ENCODE measurements at places on chromosomes 5 and 9.

DNA sequence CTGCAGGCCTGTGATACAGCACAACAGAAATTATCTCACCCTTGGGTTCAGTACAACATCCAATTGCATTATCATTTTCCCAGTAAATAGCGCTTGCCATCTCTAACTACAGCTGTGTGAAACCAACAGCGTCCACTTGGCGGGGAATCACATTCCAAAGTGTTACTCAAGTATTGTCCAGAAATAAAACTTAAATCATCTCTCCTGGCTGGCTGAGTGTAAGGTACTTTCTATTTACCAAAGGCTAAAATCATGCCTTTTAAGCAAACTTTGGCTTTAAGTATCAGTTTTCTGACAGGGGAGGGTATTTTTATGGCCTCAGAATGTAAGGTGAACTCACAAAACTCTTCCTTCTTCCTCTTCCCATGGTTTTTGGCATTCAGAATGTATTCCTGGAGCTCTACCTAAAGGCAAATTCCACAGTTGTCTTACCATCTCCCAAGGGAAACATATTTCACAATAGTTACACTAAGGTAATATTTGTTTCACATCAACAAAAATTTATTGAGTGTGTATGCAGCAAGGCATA lies 205.6 kb upstream of the MPDZ start:
- DNase-seq, result no peak

- no peak for DNase-seq
Measured at GRCh38 chr9:26650325-26650724, 242.3 kb downstream of the CAAP1 start.

DNA sequence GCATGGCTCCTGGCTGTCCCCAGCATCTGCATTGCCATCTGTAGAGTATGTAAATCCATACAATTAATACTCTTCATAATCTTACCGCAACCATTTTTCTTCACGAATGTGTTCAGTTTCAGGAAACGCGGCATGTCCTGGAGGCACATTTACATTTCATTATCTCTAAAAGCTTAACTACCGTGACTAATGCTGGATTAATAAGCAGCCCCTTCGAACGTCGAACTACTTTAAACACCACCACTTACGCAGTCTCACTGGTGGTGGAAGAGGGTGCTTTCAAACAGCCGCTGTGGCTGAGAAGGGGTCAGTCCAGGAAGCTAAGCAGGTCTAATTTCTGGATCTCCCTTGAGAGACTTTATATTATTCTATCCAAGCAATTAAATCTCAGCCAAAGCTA lies 85.6 kb downstream of the C5orf15 start:
- no peak for DNase-seq

GRCh38 chr9:114183006-114183405 lies 27.7 kb downstream of the COL27A1 start:
- DNase-seq, result no peak

GRCh38 chr9:114303977-114304376 lies 18.9 kb upstream of the ORM1 start:
- DNase-seq, result no peak

GRCh38 chr9:132422574-132422973 lies 12.6 kb downstream of the CFAP77 start:
- no peak for DNase-seq

- DNase-seq, result no peak
Measured at GRCh38 chr5:17123010-17123409, 94.4 kb upstream of the BASP1 start.

DNA sequence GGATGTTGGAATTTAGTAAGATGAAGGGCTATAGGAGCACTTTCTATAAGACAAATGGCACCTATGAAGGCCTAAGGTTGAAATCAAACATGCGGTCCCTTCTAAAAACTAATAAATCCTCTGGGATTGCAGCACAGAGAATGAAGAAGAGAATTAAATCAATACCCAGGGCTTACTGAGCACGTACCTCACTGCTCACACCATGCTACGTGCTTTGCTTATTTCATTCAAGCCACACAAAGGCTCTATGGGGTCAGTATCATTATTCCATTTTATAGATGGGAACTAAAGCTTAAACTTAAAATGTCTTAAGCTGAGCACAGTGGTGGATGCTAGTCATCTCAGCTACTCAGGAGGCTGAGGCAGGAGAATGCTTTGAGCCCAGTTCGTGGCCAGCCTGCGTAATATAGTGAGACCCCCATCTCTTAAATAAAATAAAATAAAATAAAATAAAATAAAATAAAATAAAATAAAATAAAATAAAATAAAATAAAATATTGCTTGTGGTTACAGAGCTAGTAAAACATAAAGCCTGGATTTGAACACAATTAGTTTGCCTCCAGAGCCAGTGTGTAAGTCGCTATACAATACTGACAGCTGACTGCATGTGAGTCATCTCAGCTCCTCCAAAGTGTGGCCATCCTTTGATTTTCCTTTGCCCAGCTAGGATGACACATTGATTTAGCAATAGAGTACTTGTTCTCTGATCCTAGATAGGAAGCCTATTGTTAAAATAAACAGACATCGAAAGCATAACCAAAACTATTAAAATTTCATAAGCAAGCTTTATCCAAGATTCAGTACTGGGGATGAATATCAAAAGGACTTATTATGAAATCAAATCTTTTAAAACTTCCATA lies 20.9 kb upstream of the DPYSL3 start:
- DNase-seq, result no peak

DNA sequence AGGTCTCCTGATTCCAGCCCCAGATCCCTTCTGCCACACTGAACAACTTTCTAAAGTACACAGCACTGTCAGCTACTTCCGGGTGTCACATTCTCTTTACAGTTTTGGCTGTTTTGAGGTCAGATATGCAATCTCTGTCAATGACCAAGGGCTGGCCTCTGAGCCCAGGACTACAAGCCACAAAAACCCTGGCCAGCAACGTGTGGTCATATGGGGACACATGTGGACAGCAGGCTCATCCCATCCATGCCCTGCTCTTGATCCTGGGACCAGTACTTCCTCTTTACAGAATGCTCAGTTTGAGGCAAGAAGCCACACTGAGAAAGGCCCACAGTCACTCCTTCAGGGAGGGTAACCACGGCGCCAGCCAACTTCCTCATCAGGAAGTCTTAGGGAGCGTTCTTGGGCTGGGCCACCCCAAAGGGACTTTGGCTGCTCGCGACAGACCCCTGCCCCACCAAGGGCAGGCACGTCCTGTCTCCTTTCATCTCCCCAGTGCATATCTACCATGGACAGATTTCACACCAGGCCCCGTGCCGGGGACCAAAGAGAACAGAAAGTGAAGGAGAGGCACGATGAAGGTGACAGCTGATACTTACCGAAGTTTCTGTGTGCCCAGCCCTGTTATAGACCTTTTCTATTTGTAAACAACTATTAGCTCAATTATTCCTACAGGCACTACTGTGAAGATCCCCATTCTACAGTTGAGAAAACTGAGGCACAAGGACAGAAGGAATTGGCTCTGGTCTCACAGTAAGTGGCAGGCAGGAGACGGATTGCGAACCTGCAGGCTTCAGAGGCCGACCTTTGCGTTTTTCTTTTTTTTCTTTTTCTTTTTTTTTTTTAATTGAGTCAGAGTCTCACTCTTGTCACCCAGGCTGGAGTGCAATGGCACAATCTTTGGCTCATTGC lies 37.3 kb downstream of the STK10 start:
- no peak for DNase-seq

DNA sequence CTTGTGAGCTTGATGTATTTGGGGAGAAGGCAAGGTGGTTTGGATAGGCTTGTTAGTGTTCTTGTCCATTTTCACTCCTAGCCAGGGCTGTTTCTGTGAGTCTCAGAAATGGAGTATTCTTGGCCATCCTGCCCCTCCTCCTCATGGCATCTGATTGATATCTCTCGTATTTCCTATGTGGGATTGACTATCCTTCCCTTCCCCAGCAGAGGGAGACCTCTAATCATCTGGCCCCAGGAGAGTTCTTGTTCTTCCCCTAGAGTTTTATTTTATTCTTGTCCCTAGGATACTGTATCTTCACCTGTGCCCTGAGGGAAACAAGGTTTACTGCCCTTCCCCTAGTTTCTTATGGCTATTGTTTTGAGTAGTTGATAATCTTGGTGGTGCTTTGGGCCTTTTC lies 114.4 kb downstream of the VPS13A start:
- no peak for DNase-seq

- no peak for DNase-seq
Measured at GRCh38 chr5:155150012-155150411, 136.5 kb downstream of the KIF4B start.

- no peak for DNase-seq
Measured at GRCh38 chr5:94347130-94347529, 271.3 kb downstream of the KIAA0825 start.

GRCh38 chr9:38286357-38286756 lies 106.1 kb upstream of the ALDH1B1 start:
- no peak for DNase-seq

GRCh38 chr9:125613141-125613540 lies 93.9 kb downstream of the MAPKAP1 start:
- no peak for DNase-seq

DNA sequence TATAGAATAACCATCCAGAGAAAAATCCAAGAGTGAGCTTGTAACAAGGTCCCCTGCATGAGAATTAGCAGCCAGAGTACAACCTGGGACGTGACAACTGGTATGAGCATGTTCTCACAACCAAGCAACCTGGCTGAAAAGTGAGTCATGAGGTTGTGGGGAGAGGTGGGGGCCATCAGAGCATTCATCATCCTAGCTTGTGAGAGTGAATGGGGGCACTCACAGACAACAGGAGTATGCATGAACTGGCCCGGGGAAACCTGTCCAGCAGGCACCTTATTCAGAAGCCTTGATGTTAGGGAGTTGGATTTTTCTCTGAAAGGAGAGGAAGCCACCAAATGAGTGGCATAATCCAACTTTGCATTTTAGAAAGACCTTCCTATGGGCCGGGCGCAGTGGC lies 113.0 kb downstream of the FRMD3 start:
- DNase-seq, result no peak

GRCh38 chr5:125148706-125149105 lies 402.3 kb upstream of the ZNF608 start:
- DNase-seq, result no peak

GRCh38 chr5:5755888-5756287 lies 333.4 kb downstream of the ICE1 start:
- no peak for DNase-seq

DNA sequence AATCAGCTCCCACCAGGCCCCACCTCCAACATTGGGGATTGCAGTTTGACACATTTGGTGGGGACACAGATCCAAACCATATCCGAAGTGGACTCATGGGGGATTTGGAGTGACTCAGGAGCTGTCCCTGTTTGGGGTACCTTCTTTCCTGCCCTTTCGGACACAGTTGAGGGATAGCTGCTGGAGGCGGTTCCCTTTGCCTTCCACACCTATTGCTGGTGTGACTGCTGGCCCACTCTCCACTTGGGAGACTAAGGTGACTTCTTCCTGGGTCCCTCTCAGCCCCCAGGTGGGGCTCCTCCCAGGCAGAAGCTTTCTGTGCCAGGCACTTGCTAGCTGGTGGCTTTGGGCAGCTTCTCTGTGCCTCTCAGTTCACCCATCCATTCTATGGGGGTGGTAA lies 26.6 kb downstream of the LAMC3 start:
- DNase-seq, result no peak

- DNase-seq, result no peak
Measured at GRCh38 chr9:121963528-121963995, 129.5 kb downstream of the TTLL11 start.

GRCh38 chr5:58273711-58274110 lies 186.2 kb downstream of the PLK2 start:
- no peak for DNase-seq

DNA sequence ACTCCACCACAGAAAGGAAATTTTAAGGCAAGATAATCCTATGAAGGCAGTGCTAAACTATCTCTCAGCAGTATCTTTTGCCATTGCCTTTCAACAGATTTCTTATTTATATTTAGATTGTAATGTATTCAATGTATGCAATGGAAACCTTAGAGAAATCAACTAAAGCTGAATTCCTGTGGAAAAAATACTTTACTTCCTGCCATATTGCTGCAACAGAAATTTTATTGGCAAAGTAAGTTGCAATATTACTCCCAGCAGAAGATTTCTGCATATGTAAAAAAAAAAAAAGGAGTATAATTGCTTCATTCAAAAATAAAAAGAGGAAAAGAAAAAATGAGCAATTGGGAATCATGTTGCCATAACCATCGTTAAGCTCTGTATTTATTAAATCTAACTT lies 454.6 kb upstream of the CD180 start:
- no peak for DNase-seq

- no peak for DNase-seq
Measured at GRCh38 chr9:93207860-93208734, 24.2 kb downstream of the WNK2 start.

DNA sequence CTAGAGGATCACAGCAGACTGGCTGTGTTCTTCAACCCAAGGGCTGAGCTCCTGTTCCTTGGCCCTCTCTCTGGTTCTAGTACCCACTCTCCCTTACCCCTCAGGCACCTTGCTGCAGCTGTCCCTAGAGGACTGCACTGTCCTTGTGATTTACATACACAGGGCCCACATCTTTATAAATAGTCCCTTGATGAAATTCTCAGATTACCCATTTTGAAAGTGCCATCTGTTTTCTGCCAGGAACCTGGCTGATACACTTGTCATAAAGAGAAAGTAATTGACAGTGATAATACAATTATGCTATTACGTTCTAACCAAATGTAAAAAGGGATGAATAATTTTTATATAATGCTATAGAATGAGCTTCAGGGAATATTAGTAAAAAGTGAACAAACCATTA lies 16.5 kb upstream of the SPARC start:
- DNase-seq, result no peak

GRCh38 chr5:151581812-151582583 lies 9.1 kb downstream of the FAT2 start:
- no peak for DNase-seq

- no peak for DNase-seq
Measured at GRCh38 chr5:77844623-77845323, 68.6 kb upstream of the TBCA start.

GRCh38 chr9:92100237-92100911 lies 14.8 kb downstream of the SPTLC1 start:
- no peak for DNase-seq

GRCh38 chr5:147836439-147836838 lies 5.0 kb upstream of the SPINK1 start:
- DNase-seq, result no peak

DNA sequence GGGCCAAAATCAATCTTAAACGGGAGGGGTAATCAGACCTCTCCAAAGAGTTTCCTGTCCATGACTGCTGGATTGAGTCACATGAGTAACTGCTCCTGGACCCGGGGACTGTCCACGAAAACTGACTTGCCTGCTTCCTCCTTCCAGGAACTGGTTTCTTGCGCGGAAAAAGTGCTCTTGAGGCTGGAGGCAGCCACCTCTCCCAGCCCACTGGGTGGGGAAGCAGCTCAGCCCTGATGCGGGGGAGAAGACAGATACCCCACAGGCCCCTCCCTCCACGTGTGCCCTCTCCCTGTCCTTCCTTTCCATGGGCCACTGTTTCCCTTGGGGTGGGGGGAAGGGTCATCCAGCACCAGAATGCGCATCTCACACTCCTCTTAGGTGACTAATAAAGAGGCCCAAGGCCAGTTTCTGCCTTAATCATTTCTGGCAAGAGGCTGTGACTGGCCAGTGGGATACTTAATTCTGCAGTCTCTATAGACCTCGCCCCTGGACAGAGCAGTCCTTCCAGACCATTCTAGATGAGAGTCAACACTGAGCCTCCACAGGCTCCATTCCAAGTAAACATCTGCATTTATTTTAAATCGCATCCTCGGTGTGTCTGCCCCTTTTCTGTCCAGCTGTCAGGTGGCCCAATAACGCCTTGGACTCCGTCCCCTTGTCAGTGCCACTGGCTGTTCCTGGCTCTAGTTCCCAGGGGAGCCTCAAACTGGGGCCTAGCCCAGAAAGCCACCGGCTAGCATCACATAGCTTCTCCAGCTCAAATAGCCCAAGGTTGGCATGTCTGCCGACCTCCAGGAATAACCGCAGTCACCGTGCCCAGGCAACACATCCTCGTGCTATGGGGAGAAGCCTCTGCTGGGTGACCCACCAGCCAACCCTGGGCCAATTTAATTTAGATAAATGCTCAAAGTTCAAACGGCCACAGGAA lies 12.0 kb downstream of the REXO4 start:
- no peak for DNase-seq

Measured in CD4-positive, alpha-beta T cell treated with Interleukin-6 at 100 ng/mL for 8 hours (primary cell).